ENCODE measurements at places on chromosomes 6 and 20.

DNA sequence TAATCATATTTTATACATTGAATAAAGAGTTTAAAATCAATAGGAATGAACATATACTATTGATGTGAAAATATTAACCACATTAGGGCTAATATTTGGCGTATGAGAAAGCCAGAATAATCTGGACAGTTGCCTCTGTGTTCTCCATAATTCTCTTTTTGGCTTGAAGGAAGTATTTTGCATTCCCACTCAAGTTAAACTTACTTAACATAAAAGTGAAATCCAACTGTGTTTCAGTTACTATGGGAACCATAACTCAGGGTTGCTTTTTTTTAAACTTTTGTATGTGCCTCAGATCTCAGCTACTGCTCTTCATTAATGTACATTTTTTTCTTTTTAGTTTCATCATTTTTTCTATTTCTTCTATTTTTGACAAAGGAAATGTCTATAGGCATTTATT, 479.8 kb downstream of the NKAIN2 start:
- no peak overlapping the region for H3K27ac ChIP-seq
- no peaks in the 10 kb centered on the region for H3K4me1 ChIP-seq
- H3K4me3 ChIP-seq, result no peak overlapping the region

- H3K27ac ChIP-seq, result no peak overlapping the region
- no peaks in the 10 kb centered on the region for H3K4me1 ChIP-seq
- H3K27me3 ChIP-seq, result no peaks in the 10 kb centered on the region
Measured at GRCh38 chr20:53330601-53331140, 263.0 kb downstream of the ZNF217 start.

GRCh38 chr6:99711302-99711701, 104.7 kb downstream of the PRDM13 start:
- H3K27ac ChIP-seq, result no peak overlapping the region
- no peak for DNase-seq
- no peaks in the 10 kb centered on the region for H3K4me1 ChIP-seq
- H3K27me3 ChIP-seq, result no peaks in the 10 kb centered on the region
- H3K4me3 ChIP-seq, result no peak overlapping the region

DNA sequence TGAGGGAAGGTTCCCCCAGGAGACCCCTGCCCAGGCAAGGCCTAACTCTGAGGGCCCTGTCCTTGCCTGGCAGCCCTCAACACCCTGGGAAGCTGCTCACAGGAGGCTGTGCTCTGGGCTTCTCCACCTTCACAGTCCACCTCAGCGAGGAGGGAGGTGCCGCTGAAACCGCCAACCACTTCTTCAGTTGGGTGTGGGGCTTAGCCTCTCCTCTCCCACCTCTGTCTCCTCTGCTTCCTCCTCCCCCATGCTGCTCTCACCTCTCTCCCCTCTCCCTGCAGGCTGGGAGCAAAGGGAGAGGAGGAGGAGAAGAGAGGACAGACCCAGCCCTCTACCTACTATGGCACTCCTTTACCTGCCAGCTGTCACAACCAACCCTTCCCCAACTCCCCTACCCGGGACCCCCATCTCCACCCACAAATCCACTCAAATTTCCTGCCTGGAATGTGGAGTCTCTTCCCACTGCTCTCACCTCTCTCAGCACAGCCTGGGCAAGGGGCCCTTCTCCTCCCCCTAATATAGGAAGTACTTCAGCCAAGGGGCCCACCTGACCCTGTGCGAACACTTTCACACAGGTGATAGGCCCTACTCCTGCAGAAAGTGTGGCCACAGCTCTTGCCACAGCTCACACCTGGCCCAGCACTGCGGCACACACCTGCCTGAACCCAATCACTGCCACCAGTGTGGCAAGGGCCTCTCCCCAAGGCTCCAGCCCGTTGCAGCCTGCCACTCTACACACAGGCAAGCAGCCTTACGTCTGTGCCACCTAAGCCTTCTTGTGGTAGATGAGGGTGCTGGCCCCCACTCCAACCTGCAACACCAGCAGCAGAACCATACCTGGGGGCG, 7.2 kb downstream of the RING1 start:
- peaks cover 14% of the 10 kb centered on the region for H3K4me1 ChIP-seq
- H3K4me3 ChIP-seq, result no peak overlapping the region
- H3K27ac ChIP-seq, result no peak overlapping the region
- H3K36me3 ChIP-seq, result no peaks in the 10 kb centered on the region
- no peak for DNase-seq

DNA sequence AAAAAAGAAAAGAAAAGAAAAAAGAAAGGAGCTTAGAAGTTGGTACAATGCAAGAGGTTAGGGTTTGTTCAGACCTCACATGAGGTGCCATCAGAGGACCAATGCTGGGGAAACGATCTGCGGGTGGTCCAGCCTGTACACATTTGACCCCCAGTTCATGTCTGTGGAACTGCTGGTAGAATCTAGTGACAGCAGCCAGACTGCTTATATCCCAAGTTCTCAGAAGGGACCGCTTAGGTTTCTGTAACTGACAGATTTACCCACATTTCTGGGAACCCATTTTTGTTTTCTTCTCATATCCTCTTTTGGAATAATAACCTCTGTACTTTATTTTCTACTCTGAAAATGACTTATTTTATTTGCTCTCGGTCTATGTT, 4.7 kb downstream of the PPP1R18 start:
- DNase-seq, result no peak
- no peaks in the 10 kb centered on the region for H3K27me3 ChIP-seq
- H3K4me1 ChIP-seq, result peaks cover 35% of the 10 kb centered on the region
- H3K4me3 ChIP-seq, result peak overlapping the region; percentile 93
- H3K27ac ChIP-seq, result peak overlapping the region; percentile 94
- H3K36me3 ChIP-seq, result peaks cover 21% of the 10 kb centered on the region

DNA sequence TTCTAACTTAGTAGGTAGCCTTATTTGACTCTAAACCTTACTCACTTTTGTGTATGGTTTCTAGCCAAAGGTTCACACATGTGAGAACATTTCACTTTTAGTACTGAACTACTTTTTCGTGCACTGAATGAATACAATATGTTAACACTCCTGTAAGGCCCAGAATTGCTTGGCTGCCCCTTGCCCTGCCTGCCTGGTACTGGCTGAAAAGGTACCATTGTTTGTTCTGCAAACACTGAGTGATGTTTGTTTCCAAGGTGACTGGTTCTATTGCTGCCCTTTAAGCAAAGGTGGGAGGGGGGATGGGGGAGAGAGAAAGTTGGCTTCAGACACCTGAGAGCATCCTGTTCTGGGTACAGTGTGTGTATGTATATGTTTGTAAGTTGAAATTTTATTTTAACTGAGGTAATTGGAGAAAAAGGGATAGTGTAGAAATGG, 31.2 kb downstream of the RREB1 start:
- peaks cover 63% of the 10 kb centered on the region for H3K4me1 ChIP-seq
- H3K27ac ChIP-seq, result no peak overlapping the region
- H3K36me3 ChIP-seq, result no peaks in the 10 kb centered on the region
- no peak overlapping the region for H3K4me3 ChIP-seq
- no peaks in the 10 kb centered on the region for H3K27me3 ChIP-seq
- peak; percentile 61 for DNase-seq

DNA sequence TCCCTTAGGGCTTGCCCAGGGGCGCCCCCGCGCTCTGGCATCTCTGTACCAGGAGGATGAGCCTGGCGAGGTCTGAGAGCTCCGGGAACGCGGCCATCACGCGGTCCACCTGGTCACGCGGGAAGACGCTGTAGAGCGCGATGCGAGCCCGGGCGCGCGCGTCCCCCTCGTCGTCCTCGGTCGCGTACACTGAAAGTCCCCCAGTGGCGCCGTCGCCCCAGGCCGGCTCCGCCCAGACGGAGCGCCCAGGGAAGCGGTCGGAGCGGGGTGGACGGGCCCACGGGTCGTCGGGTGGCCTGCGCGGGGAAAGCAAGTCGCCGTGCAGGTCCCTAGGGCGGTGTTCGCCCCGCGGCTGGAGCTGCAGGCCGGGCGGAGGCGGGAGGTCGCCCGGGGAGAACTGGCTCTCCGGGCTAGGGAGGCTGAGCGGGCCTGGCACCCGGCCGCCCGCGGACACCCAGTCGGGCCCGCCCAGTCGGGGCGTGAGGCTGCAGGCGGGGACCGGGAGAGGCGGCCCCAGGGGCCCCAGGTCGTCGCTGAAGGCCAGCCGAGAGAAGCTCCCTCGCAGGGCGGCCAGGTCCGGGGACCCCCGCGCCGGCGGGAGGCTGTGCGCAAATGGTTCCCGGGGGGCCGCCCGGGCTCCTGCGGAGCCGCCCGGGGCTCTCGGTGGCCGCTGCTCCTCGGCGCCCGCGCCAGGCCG, 34.0 kb downstream of the ZC3H12D start:
- no peak overlapping the region for H3K27ac ChIP-seq
- peaks cover 39% of the 10 kb centered on the region for H3K36me3 ChIP-seq
- H3K27me3 ChIP-seq, result no peaks in the 10 kb centered on the region
- H3K4me3 ChIP-seq, result no peak overlapping the region
- no peak for DNase-seq

DNA sequence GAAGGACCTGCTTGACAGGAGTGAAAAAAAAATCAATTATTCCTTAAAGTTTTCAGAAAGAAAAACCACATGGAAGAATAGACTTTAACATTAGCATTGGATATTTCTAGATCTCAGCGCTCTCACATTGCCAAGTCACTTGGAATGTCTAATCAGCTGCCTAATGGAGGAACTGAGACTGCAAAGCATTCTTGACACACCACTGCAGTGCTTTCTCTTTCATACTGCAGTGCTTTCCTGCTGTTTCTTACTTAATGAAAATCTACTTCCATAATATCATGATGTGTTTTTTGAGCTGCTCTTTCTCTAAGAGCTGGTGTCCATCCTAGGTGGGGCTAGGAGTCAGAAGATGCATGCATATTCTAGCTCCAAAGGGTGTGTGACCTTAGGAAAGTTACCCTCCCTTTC, 20.4 kb upstream of the MCM3 start:
- H3K4me1 ChIP-seq, result peaks cover 73% of the 10 kb centered on the region
- no peaks in the 10 kb centered on the region for H3K36me3 ChIP-seq
- no peaks in the 10 kb centered on the region for H3K27me3 ChIP-seq
- peak overlapping the region; percentile 59 for H3K27ac ChIP-seq
- no peak for DNase-seq

DNA sequence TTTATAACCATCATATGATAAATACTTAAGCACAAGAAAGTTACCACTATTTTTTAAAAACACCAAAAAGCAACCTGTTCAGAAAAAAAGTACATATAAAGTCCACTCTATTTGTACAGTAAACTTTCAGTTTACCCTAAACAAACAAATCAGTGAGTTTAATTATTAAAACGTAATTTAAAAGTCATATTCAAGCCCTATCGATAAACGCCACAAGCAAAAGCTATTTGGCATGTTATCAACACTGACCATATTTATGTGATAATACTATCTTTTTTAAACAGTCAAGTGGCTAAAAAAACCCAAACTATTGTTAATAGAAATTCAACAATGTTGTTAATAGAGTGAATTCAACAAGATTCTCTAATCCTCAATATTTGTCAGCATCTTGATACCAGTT, 1.9 kb downstream of the KATNA1 start:
- no peak overlapping the region for H3K4me3 ChIP-seq
- H3K4me1 ChIP-seq, result peaks cover 35% of the 10 kb centered on the region
- H3K27me3 ChIP-seq, result no peaks in the 10 kb centered on the region
- DNase-seq, result no peak
- no peaks in the 10 kb centered on the region for H3K36me3 ChIP-seq

DNA sequence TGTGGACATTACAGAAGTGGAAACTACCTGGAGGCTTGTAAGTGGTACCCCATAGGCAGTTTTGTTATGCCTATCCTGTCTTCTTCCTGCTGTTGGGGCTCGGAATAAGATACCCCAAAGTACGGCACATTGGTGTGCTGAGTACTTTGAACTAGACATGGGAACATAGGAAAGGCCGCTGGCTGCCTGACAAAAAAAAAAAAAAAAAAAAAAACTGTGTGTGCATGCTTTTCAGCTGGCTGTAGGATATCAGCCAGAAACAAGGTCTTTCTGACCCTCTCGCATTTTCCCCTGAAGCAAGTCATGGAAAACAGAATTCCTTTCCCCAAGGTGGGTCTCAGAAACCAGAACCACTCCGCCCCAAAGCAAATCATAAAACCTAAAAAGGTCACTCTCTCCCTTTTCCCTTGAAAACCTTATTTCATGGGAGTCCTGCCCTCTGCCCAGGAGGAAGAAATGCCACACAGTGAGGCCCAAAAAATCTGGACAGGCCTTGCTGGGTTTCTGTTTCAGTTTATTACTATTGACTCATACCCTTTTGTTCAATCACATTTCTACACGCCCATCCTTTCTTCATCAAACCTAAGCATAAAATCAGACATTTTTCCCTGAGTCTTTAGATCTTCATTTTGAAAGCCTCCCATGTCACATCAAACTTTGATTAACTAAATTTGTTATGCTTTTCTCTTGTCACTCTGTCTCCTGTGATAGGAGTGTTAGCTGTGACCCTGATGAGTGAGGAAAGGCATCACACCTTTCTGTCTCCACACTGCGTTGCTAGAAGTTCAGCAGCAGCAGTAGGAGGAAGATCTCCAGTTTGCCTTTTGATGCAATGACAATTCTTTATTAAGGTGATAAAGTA, 17.2 kb downstream of the SLC2A12 start:
- H3K27me3 ChIP-seq, result no peaks in the 10 kb centered on the region
- no peak for DNase-seq
- peaks cover 5% of the 10 kb centered on the region for H3K4me1 ChIP-seq
- H3K4me3 ChIP-seq, result no peak overlapping the region
- H3K27ac ChIP-seq, result no peak overlapping the region

- no peak overlapping the region for H3K4me3 ChIP-seq
- DNase-seq, result no peak
- H3K27me3 ChIP-seq, result no peaks in the 10 kb centered on the region
- no peaks in the 10 kb centered on the region for H3K36me3 ChIP-seq
- no peak overlapping the region for H3K27ac ChIP-seq
- peaks cover 33% of the 10 kb centered on the region for H3K4me1 ChIP-seq
Measured at GRCh38 chr6:158907931-158908330, 88.8 kb upstream of the EZR start.

DNA sequence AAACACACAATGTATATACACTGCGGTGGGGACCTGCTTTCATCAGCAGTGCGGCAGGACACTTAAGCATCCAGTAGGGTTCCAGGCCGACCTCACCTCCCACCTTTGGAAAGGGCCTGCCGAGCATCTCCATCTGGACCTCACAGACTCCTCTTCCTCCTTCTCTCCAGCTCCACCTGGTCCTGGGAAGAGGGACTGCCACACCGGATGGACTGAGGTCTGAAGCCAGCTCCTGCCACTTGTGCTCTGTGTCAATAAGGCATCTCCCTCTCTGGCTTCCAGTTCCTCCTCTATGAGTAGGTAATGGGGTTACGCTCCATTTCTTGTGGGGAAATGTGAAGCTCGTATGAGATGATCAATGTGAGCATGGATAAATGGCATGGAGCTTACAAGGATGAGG, 19.1 kb upstream of the NNAT start:
- H3K27ac ChIP-seq, result no peak overlapping the region
- no peaks in the 10 kb centered on the region for H3K36me3 ChIP-seq
- no peaks in the 10 kb centered on the region for H3K27me3 ChIP-seq

GRCh38 chr6:5637714-5638113, 369.0 kb downstream of the NRN1 start:
- no peak overlapping the region for H3K4me3 ChIP-seq
- no peaks in the 10 kb centered on the region for H3K36me3 ChIP-seq
- no peak overlapping the region for H3K27ac ChIP-seq
- H3K27me3 ChIP-seq, result no peaks in the 10 kb centered on the region
- no peak for DNase-seq
